ENCODE measurements at places on chromosomes 1 and 21.
A peak's percentile ranks its signal among the peaks of the same experiment; 100 is the strongest.

GRCh38 chr1:108200687-108201051, 526 bp upstream of the SLC25A24 start:
- DNase-seq: peak; percentile 79

DNA sequence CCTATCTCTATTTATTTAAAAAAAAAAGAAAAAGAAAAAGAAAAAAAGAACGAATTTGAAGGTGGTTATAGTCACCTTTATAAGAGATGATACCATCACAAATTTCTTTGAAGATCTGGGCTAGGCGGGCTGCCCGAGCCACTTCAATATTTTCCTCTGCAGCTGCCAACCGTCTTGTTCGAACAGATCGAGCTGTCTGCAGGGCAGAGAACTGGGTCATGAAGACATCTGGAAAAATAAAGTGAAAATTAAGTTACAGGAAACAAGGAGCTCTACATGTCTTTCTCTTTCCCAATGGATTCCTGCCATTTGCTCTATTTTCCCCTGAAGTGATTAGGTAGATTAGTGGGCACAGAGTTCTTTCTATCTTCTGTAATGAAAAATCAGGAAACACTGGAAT, 31.9 kb downstream of the RUSC1 start:
- no peak for DNase-seq

- DNase-seq: no peak
Observed at GRCh38 chr1:55045430-55045829, 6.1 kb downstream of the PCSK9 start.

GRCh38 chr1:178354816-178355215, 141.9 kb downstream of the CLEC20A start:
- no peak for DNase-seq

Data from cardiac fibroblast (primary cell).